ENCODE measurements at places on chromosomes 16 and 17. TPM values are rescaled to one million over a fixed set of nuclear protein-coding genes. Genes with fewer than 3 reads are reported as not detected.

The TP53TG3 gene
- total RNA-seq: not detected

DNA sequence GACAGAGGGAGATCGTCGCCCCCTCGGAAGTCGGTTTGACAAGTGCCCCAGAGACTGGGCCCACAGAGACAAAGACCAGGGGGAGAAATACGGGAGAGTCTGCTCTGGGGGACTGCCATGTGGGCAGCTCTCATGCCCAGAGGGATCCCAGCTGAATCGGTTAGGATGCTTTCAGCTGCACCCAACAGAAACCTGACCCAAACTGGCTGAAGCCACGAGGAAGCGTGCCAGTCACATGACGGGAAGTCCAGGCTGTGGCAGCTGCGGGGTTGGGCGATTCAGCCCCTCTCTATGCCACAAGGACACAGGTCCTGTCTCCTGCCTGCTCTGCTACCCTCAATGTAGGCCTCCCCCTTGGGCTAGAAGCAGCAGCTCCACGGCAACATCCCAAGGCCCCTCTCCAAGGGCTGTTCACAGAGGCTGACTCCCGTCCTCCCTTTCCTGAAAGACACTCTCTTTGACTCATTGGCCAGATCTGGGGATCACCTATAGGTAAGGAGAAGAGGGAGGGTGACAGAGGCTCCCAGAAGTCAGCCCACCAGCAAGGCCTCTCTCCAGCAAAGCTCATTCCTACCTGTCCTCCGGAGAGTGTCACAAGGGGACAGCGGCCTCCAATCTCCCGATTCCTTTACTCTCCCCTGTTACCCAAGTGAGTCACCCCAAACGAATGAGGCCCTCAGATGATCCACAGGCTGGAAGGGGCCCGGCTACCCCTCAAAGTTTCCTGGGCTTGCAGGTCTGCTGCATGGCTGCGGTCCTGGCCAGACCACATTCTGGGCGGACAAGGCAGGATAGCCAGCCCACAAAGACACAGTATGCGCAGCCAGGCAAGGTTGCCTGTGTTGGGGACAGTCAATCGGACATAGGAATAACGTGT, 75.8 kb downstream of the RBFOX3 start:
- H3K4me1 ChIP-seq: no peaks in the 10 kb centered on the region
- no peak overlapping the region for H3K4me3 ChIP-seq
- H3K27me3 ChIP-seq: peaks cover 45% of the 10 kb centered on the region
- DNase-seq: peak; percentile 58
- no peaks in the 10 kb centered on the region for H3K36me3 ChIP-seq
- H3K27ac ChIP-seq: no peak overlapping the region

The PRRT2 gene
- 5.2 TPM for total RNA-seq

DNA sequence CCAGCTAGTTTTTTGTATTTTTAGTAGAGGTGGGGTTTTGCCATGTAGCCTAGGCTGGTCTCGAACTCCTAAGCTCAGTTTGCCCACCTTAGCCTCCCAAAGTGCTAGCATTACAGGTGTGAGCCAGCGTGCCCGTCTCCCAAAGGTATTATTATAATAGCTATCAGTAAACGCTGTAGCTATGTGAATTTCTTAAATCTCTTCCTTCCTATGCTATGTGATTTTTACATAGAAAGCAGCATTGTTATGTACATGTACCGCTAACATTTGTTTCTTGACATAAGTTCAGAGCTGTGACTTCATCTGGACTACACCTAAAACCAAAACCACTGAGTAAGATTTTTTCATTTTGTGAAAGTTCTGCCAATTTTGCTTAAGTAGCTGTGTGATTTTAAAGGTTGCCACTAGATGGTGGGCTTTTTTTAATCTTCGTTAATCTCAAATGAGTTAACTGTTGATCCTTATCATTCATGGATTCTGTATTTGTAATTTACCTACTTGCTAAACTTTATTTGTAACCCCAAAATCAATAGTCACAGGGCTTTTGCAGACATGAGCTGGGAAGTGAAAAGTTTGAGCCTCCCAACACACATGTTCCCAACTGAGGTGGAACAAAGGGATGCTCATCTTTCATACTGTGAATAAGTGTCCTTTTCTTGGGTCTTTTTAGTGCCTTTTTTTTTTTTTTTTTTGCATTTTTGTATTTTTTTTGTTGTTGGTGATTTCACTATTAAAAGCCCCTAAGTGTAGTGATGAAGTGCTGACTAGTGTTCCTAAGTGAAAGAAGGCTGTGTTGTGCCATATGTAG, 21.9 kb downstream of the PRKAR1A start:
- DNase-seq: no peak
- H3K27ac ChIP-seq: no peak overlapping the region
- H3K4me3 ChIP-seq: no peak overlapping the region
- H3K36me3 ChIP-seq: peaks cover 38% of the 10 kb centered on the region
- no peaks in the 10 kb centered on the region for H3K27me3 ChIP-seq

- DNase-seq: no peak
- H3K36me3 ChIP-seq: peaks cover 19% of the 10 kb centered on the region
- no peak overlapping the region for H3K27ac ChIP-seq
- no peak overlapping the region for H3K4me3 ChIP-seq
- H3K4me1 ChIP-seq: peaks cover 7% of the 10 kb centered on the region
Observed at GRCh38 chr16:47504599-47504998, 43.5 kb downstream of the PHKB start.

GRCh38 chr17:29628644-29629043, 5.9 kb upstream of the CORO6 start:
- no peak overlapping the region for H3K4me3 ChIP-seq
- peaks cover 13% of the 10 kb centered on the region for H3K36me3 ChIP-seq
- no peaks in the 10 kb centered on the region for H3K4me1 ChIP-seq
- H3K27ac ChIP-seq: no peak overlapping the region
- no peaks in the 10 kb centered on the region for H3K27me3 ChIP-seq
- no peak for DNase-seq

The ASB16 gene
- total RNA-seq: not detected

The FNDC8 gene
- not detected for total RNA-seq

DNA sequence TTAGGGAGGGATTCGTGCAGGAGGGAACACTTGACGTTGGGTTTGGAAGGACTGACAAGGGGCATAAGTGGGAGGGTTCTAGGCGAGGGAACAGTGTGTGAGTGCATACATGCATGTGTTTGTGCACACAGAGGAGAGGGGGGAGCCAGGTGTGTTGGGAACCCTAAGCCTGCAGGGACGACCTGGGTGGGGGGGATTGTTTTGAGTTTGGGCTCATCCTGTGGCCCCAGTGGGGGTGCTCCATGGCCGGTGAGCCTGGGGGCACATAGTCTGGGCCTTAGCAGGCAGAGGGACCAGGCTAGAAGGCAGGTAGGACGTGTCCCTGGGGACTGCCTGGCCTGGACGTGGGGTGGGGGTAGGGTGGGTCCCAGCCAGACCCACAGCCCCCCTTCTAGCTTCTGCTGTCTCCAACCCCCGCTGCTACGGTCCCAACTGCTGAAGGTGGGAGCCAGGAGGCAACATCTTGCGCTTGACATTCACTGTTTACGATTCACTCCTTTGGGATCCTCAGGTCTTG, 11.9 kb upstream of the RASD1 start:
- H3K36me3 ChIP-seq: no peaks in the 10 kb centered on the region
- H3K27me3 ChIP-seq: no peaks in the 10 kb centered on the region
- peak; percentile 40 for DNase-seq
- no peak overlapping the region for H3K27ac ChIP-seq
- H3K4me3 ChIP-seq: no peak overlapping the region

The KRTAP3-1 gene
- total RNA-seq: not detected

The NPIPB13 gene
- total RNA-seq: 9.9 TPM

DNA sequence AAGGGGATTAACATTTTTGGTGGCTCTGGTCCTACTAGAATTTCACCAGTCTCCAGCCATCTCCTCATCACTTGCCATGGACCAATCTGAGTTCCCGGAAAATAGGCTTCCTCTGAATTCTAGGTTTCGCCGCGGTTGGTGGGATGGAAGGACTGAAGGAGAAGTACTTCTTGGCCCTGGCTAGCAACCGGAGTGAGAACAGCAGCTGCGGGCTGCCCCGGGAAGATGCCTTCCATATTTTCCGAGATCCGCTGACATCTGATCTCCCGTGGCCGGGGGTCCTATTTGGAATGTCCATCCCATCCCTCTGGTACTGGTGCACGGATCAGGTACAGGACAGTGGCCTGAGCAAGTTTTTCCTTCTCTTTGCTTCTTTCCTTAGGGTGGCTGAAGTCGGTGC, 45.0 kb downstream of the SLC5A11 start:
- no peaks in the 10 kb centered on the region for H3K4me1 ChIP-seq
- H3K27me3 ChIP-seq: peaks cover 22% of the 10 kb centered on the region
- DNase-seq: peak; percentile 70
- no peak overlapping the region for H3K27ac ChIP-seq
- H3K36me3 ChIP-seq: no peaks in the 10 kb centered on the region
- no peak overlapping the region for H3K4me3 ChIP-seq

The CTRB2 gene
- total RNA-seq: not detected

The TMED6 gene
- 0.38 TPM for total RNA-seq

The PRAC2 gene
- not detected for total RNA-seq

GRCh38 chr17:74964246-74964761, 8.3 kb downstream of the HID1 start:
- H3K27me3 ChIP-seq: no peaks in the 10 kb centered on the region
- H3K4me3 ChIP-seq: no peak overlapping the region
- no peaks in the 10 kb centered on the region for H3K4me1 ChIP-seq
- no peak for DNase-seq

The KRT16 gene
- 5.9 TPM for total RNA-seq
